ENCODE measurements at places on chromosomes 3 and 15.
A peak's percentile ranks its signal among the peaks of the same experiment; 100 is the strongest.

GRCh38 chr15:38283010-38283409 lies 30.4 kb downstream of the SPRED1 start:
- DNase-seq, result no peak

DNA sequence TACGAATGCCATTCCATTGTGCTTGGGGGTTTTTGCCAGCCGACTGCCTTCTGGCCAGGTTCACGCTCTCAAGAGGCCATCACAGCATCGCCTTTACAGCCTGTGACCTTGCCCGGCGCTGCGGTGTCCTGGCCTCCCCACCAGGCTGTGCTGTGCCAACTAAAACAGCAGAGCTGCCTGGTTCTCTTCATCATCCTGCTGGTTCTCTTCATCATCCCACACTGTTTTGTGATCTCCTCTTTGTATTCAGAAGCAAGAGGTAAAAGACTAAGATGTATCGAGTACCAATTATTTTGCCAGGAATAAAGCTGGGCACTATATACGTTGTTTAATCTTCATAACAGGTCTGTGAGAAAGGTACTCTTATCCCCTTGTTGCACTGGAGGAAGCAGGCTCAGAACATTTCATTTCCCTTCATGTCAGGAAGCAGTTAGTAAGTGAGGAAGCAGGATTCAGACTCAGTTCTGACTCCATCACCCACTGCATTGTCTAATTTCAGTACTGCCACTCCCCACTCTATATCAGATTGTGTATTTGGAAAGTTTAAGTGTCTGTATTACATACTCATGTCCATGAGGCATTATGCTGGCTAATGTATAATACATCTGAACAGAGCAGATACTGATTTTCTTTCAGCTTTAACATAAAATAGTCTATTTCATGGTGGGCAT lies 92.7 kb downstream of the LRRC28 start:
- no peak for DNase-seq

DNA sequence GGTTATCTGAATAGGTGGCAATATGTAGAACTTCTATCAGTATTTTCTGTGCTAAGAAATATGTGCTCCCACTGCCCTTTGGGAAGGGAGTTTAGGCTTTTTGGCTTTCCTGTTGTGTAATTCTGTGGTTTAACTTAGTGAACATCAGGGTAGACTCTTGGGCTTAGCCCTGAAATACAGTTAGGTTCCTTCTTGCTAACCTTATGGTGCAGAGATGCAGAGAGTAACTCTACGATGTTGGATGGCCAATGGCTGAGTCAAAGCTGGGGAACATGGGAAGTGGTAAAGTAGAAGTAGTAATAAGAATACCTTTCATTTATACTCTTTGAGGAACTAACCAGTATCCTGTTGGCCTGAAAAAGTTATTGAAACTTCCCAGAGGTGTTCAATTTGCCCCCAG lies 80.8 kb upstream of the IL12A start:
- DNase-seq, result peak; percentile 58

- DNase-seq, result no peak
Observed at GRCh38 chr3:185728630-185729336, 96.1 kb downstream of the IGF2BP2 start.

DNA sequence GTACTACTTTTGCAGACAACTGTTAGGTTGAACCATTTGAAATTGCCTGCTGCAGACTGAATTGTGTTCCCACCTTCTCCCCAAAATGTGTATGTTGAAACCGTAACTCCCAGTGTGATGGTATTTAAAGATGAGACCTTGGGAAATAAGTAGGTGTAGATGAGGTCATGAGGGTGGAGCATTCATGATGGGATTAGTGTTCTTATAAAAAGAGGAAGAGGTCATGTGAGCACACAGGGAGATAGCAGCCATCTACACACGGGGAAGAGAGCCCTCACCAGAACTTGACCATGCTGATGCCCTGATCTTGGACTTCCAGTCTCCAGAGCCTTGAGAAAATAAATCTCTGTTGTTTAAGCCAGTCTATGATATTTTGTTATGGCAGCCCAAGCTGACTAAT lies 17.4 kb upstream of the FHIT start:
- no peak for DNase-seq

GRCh38 chr3:115646027-115646690 lies 22.8 kb downstream of the GAP43 start:
- DNase-seq, result no peak

DNA sequence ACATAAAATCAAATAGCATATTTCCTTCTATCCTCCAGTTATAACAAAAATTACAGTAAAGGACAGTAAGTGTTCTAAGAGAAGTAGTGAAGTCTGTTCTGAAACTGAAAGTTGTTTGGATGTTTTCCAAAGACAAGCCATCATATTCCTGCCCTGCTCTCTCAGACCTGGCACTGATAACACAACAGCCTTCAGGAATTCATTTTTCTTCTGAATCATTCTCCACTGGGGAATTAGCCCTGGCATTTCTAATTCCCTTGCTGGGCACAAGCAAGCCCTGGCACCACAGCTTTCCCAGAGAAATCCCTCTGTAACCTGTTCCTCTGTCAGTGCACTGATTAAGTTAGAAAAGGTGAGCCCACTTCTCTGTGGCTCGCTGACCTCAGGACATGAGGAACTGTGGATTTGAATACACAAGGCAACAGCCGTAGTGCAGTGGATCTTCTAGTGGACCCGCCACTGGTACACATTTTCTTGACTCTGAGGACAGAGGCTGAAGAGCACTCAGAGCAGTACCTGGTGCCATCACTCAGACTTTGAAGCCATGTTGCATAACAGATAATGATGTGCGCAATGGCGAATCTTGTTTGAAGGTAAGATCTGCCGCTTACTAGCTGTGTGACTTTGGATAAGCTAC lies 61.6 kb downstream of the WWTR1 start:
- DNase-seq, result no peak

DNA sequence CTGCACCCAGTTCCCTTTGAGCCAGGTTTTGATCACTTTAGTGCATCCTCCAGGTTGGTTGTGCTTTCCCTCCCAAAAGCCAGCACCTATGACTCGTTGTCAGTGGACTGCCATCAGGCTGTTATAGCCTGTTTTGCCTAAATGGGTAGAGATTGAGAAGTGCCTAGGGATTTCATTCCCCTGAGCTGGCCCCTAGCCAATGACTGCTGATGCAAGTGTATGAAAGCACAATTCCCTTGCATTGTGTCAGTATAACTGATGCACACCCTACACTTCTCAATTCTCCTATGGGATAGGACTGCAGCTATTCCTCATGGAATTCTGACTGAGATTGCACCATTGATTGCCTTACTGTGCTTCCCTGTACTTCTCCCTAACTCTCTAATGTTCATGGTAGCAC lies 102.1 kb upstream of the ARPP21 start:
- DNase-seq, result no peak

DNA sequence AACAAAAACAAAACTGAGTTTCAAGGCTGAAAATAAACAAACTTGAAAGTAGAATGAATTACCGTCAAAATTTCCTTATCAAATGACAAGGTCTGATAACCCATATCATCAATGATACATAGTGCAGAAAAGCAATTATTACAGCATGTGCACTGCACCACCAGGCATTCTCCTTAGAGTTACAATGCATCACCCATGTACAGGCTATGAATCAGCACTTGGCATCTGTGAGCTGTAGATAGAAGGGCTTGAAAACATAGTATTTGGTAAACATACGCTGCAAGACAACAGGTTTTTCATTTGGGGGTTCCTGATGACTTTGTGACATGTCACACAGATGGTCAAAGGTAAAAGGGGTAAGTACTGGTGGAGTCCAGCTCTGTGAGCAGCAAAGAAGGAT lies 265.1 kb downstream of the CTNNB1 start:
- DNase-seq, result no peak

Data from HL-60 (cell line).